ENCODE measurements at places on chromosomes 2 and 18.

DNA sequence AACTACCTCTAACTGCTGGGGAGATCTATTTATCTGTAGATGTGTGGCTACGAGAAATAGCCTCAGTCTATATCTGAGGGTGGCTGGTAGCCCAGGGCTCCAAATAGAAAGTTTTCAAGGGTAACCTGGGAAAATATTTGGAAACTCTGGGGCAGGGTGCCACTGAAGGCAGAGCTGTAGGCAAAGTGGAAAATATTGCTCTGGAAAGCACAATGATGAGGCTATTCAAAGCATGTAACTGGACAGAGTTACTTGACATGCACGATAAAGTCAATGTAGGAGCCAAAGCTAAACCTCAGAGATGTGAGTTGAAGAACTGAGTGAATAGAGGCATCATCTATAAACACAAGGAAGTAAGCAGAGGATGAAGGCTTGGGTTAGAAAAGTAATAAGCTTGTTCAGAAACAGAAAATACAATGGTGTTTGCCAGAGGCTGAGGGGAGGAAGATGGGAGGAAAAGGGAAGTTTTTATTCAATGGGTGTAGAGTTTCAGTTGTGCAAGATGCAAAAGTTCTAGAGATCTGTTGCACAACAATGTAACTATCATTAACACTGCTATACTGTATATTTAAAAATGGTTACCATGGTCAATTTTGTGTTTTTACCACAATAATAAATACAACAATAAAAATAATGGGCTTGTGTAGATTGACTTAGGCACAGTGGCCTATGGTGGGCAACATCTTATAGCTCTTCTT lies 171.6 kb downstream of the MBD2 start:
- no peak for DNase-seq

GRCh38 chr2:159982842-159983785 lies 79.3 kb downstream of the PLA2R1 start:
- no peak for DNase-seq

DNA sequence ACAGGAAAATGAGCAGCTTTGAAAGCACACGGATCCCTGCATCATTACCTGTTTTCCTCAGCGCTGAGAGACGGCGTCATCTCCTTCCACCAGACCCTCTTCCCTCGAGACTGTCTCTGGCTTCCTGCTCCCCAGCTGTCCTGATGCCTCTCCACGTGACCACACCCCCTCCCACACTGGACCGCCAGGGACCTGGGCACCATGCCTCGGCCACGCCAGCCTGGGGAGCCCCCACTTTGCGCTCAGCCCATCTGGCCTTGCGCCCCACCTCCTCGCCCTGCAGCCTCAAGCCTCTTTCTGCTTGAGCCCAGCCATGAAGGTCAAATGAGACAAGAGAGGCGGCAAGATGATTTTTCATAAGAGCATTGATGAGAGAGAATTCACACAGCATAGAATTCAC lies 66.0 kb upstream of the ACKR3 start:
- no peak for DNase-seq

GRCh38 chr18:61993831-61994230 lies 101.0 kb upstream of the RNF152 start:
- no peak for DNase-seq

- DNase-seq: no peak
Observed at GRCh38 chr2:151860210-151860609, 32.0 kb upstream of the ARL5A start.

DNA sequence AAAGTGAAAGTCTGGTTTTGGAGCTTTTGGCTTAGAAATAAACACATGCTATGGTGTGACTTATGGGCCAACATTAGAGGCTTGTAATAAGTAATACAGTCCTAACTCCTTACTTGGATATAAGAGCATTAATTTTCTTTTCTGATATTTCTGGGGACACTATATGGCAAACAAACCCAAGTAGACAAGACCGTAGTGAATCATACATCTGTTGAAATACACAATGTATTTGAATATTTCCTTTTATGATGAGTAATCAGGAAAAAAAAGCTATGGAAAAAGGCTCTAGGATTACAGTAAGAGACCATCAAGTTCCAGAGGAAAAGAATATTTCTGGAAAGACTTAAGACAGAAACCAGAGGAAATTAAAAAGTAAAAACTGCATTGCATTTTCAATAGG lies 146.0 kb upstream of the CYP26B1 start:
- no peak for DNase-seq

- no peak for DNase-seq
Observed at GRCh38 chr2:111919365-111919764, 21.0 kb downstream of the MERTK start.

GRCh38 chr2:101737478-101738255 lies 40.2 kb downstream of the MAP4K4 start:
- no peak for DNase-seq

- DNase-seq: no peak
Observed at GRCh38 chr2:99697811-99698568, 208.2 kb upstream of the REV1 start.
